ENCODE measurements at places on chromosomes 6 and 20.

DNA sequence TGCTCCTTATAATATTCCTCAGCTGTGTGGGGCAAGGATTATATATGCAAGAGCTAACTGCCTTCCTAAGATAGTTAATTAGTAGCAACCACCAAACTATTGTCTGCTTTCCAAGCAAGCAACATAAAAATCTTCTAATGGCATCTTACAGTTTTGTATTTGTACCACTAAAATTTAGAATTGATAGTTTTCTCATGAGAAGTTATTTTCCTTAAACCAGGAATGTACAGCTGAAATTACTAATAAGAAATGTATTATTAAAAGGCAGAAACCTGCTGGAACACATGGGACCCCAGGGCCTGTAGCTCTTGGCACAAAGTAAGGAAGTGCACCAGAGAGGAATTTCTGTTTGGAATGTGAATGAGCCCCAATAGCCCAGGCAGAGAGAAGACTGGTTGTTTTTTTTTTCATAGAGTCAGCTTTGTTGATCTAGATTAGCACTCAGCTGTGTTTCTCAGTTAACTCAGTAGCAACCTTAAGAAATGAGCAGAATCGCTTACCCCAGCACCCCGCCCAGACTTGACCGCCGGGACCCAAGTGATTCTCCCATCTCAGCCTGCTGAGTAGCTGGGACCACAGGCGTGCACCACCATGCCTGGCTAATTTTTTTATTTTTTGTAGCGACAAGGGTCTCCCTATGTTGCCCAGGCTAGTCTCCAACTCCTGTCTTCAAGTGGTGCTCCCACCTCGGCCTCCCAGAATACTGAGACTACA is 2.6 kb downstream of the MGME1 start:
- no peak for DNase-seq

DNA sequence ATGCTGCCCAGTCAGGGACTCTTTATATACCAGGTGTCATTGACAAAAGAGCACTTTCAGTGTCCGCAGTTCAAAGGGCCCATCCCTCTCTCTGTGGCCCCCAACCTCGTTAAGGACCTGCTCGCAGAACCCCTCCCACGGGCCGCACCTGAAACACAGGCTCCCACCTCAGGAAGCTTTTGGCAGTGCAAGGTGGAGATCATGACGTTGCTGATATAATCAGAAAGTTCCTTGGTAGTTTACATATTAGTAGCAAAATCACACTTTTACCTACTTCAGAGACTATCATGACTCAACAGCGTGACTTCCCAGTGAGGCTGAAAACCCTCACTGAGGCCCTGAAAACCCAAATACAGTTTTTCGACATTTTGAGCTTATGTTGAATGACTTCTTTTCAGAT is 4.1 kb downstream of the TTLL2 start:
- no peak for DNase-seq

- no peak for DNase-seq
These were observed 37.9 kb upstream of the HDDC2 start for GRCh38 chr6:125339653-125340052.

DNA sequence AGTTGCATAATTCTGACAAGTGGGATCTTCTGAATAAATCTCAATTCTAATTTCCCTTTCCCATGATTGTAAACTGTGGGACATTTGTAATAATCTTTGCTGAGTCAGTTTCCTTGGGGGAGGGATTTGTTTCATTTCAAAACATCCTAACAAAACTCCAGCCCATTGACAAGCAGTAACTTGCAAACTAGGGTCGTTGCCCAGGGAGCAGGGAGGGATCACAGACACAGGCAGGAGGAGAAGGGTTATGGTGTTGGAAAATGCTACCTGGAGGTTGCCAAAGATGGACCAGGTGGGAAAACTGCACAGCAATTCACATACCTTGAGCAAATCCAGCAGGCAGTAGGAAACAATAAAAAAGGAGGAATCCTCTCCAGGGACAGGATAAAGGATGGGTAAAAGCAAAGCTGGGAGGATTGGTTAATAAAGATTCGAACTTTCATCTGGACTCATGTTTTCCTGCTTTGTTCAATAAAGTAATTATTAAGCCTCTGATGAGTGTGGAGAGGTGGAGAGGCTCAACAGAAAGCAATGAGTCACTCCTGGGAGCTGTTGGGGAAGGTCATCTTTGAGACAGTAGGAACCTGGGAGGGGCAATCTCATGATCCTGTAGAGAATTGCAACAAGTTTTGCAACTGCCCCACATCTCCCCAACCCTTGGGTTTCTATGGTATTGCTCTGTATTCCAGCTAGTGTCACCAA is 87.3 kb upstream of the AKIRIN2 start:
- DNase-seq: no peak

GRCh38 chr6:160349814-160350350 is 1.7 kb downstream of the SLC22A3 start:
- DNase-seq: no peak

DNA sequence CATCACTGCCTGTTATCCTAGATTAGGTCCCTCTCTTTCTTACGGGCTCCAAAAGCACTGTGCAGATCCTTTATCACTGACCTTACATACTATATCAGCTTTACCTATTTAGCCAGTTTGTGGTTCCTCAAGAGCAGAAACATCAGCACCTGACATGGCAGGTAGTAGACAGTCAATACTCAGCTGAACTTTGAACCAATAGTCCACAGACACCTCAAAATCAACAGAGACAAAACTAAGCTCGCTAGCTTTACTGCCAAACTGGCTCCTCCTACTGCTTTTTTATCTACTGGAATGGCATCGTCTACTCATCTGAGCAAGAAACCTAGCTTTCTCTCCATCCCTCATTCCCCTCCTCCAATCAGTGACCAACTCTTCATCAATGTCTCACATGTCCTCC is 5.6 kb downstream of the IL17A start:
- no peak for DNase-seq

DNA sequence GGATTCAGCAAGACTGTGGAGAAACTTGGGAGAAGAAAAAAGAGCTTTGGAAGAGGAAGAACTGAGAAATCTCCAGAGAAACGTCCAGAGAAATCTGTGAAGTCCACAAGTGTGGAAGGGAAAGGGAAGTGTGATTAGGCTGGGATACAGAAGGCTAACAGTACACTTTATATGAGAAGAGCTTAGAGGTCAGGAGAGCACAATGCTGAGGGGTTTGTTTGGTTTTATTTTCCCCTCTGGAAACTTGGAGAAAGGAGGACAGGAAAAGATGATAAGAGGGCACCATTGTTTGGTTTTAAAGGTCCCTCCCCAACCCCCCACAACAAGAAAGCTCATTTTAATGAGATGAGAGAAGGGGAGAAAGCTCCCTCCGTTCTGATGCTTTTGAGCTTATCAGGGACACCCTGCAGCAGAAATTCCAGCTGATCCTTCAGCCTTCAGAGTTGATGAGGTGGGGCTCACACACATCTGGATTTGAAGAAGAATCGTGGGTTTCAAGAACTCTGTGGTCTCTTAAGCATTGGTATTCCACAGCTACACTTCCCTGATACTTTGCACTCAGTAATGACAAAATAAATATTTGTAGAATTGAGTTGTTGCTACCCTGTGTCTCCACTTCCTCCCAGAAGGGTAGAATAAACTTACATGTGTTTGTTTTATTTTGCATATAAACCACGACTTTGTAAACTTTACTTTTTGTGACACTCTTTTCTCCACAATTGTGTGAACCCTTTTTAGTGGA is 1.9 kb downstream of the NT5E start:
- DNase-seq: no peak

DNA sequence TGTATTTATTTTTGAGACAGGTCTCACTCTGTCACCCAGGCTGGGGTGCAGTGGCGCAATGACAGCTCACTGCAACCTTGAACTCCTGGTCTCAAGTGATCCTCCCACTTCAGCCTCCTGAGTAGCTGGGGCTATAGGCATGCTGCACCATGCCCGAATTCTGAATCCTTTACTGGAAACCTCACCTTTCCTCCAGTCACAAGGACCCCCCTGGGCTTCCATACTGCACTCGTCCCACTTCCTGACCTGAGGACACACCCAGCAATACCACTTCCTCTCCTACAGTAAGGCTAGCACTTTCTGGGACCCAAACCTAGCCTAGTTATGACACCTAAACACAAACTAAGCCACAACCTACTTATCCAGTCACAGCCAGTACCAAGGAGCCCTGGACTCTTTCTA is 68.2 kb downstream of the FAM217A start:
- DNase-seq: peak; percentile 46

DNA sequence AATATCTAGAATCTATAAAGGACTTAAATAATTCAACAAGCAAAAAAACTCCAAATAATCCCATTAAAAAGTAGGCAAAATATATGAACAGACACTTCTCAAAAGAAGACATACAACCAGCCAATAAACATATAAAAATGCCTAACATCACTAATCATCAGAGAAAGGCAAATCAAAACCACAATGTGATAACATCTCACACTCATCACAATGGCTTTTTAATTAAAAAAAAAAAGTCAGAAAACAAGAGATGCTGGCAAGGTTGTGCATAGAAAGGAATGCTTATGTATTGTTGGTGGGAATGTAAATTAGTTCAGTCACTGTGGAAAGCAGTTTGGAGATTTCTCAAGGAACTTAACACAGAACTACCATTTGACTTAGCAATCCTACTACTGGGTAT is 979.6 kb upstream of the MAP3K7 start:
- DNase-seq: no peak

GRCh38 chr6:149474108-149474935 is 10.5 kb downstream of the ZC3H12D start:
- no peak for DNase-seq

- DNase-seq: no peak
These were observed 7.2 kb upstream of the SYNJ2 start for GRCh38 chr6:157974341-157974894.

- no peak for DNase-seq
These were observed 8.8 kb upstream of the FBXO30 start for GRCh38 chr6:145823328-145823944.

- DNase-seq: no peak
These were observed 273.5 kb downstream of the COL12A1 start for GRCh38 chr6:74932232-74932888.

DNA sequence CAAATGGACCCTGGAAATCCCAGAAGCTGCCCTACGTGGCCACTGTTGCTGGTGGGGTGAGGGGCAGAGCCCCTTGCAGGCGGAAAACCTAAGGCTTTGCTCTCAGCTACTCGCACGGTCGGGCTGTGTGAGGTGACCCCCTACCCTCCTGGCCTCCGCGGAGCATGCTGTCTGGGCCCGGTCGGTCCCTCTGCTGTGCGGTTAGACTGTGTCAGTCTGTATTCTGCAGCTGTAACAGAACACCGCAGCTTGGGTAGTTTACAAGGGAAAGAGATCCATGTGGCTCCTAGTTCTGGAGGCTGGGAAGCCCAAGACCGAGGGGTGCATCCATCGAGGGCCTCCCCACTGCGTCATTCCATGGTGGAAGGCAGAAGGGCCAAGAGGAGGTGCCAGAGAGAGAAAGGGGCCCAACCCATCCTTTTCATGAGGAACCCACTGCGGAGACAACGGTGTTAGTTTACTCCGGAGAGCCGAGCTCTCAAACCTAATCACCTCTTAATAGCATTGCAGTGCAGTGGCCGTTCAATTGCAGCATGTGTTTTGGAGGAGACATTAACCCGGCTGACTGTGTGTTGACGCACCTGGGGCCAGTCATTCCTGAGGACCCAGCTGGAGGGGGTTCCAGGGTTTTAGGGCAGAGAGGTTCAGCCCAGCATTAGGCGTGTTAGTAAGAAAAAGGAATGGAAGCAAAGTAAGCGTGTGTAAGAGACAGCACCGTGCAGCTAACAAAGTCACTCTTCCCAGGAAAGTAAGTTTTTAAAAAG is 18.3 kb downstream of the COL9A3 start:
- DNase-seq: no peak

GRCh38 chr20:19056909-19057308 is 155.5 kb upstream of the SLC24A3 start:
- DNase-seq: no peak

DNA sequence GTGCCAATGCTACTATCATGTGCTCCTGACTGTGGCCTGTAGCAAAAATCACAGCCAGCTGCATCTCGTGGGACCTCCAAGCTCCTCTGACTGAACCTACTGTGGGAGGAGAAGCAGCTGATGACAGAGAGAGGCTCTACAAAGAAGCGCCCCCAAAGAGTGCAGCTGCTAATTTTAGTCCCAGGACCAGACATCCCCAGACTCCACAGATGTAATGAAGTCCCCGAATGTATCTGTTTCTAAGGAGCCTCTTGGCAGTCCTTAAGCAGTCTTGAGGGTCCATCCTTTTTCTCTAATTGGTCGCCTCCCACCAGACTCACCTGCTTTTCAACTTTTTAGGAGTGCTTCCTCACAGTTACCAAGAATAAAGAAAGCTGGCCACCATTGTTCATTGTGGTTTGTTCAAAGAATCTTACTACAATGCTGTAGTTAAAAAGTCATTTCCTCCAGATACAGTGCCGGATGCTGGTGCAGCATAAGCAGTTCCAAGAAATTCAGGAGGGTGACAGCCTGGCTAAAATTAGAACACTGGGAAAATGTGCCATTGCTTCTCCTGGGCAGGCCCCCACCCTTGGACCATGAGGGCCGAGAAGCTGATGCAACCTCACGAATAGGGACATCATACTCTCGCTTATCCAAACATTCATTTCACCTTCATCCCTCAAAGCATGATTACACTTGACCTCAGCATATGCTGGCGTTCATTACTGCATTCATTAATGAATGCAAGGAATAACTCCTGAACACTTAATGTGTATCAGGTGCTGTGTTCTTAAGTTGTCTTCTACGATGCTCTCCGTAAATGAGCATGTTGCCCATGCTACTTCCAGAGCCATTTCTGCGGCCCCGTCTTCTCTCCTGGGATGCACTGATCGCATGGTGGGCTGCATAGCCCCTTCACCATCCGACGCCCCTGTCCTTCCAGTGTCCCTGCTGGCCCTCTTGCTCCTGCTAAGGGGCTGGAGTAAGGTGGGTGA is 66.4 kb downstream of the LY86 start:
- no peak for DNase-seq

DNA sequence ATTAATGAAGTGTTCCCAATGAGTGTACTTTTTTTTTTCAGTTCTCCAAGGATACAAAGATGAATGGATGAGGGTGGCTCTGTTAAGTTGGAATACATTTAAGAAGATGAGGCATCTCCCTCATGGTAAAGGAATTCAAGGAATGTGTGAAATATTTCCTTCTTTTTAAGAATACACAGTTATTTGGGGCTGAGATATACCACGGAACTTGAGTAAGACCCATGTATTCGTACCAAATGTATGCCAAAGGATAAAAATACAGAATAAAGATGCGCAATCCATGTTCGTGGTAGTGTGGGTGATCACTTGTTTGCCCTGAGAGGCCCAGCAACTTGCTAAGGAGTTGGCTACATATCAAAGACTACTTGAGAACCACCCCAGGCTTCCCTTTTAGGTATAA is 164.2 kb upstream of the TCF21 start:
- no peak for DNase-seq

- no peak for DNase-seq
These were observed 76.4 kb upstream of the HS3ST5 start for GRCh38 chr6:114419175-114419574.

All from CD4-positive, alpha-beta T cell treated with Interleukin-17A for 1 hour (primary cell).